Stimulated activated CD8-positive, alpha-beta memory T cell treated with anti-CD3 and anti-CD28 coated beads, Interleukin-12 subunit alpha, Interleukin-12 subunit beta, amount 100 ng/mL, for 4 hours (primary cell): ENCODE measurements at places on chromosomes 6 and 20.
A peak's percentile ranks its signal among the peaks of the same experiment; 100 is the strongest.

GRCh38 chr6:5345324-5345723 is 84.0 kb downstream of the FARS2 start:
- no peak for DNase-seq

GRCh38 chr6:134373282-134373922 is 55.5 kb upstream of the SGK1 start:
- DNase-seq, result no peak

DNA sequence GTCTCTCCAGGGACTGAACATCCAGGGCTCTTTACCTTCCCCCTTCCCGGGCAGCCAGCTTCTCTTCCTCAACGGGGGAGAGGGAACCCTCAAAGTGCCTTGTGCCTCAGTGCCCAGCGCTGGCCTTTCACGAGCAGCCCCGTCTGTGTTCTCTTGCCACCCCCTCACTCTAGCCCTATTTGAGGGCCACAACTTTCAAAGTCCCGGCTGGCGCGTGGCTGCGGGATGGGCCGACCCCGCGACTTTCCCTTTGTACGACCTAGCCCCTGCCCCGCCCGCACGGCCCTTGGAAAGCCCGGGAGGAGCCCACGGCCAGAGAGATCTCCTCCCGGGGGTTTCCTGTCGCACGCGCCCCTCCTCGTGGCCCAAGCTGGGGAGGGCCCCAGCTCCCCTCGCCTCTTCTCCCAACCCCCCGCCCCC is 559 bp downstream of the SCRT2 start:
- DNase-seq, result no peak

GRCh38 chr20:51185861-51186260 is 163.0 kb upstream of the KCNG1 start:
- no peak for DNase-seq

DNA sequence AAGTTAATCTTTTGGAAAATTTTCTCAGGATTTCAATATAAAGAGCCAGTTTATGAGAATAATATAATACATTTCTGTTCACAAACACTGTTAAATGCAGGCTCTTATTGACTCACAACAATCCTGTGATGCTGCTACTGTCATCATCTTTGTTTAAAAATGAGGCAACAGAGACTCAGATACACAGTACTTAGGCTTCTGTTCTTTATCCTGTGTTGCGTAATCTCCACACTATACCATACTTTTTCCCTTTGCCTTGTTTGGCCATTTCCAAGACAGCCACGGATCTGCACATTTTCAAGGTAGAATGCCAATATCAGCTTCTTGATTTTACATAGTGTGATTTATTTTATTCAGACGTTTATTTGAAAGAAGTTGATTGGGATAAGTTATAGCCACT is 699.0 kb upstream of the CITED2 start:
- no peak for DNase-seq

DNA sequence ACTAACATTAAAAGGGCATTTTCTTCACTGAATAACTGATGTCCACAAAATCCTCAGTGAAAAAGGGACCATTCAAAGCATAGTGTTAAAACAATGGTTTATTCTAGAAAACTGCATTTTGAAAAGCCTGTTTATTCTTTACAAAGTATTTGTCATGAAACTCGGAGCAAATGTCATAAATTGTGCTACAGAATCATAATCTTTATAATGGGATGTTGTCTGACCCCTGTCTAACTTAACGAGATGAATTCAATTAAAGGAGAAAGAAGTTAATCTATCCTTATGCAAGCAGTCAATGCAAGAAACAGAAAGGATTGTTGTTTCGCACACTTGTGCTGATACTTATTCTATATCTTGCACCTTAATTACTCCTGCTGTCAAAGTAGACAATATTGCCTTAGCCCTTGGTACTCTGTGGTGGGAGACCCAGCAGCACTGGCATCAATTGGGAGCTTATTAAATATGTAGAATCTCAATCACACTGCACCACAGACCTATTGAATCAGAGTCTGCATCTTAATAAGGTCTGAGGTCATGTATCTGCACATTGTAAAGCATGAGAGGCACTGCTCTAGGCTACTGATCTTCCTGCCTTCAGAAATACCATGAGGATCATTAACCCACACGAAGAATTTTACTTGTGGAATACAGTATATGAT is 708.3 kb downstream of the HDGFL1 start:
- no peak for DNase-seq

DNA sequence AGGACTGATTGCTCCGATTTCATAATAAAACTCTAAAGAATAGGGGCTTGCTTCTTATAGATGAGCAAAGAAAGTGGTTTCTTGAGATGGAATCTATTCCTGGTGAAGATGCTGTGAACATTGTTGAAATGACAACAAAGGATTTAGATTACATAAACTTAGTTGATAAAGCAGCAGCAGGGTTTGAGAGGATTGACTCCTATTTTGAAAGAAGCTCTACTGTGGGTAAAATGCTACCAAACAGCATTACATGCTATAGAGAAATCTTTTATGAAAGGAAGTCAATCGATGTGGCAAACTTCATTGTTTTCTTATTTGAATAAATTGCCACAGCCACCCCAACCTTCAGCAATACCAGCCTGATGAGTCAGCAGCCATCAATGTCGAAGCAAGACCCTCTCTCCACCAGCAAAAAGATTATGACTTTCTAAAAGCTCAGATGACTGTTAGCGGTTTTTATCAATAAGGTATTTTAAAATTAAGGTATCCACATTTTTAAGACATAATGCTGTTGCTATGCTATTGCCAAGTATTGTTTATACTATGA is 12.7 kb upstream of the MTRF1L start:
- no peak for DNase-seq

- DNase-seq, result no peak
These were observed 45.4 kb downstream of the RARS2 start for GRCh38 chr6:87544474-87544735.

DNA sequence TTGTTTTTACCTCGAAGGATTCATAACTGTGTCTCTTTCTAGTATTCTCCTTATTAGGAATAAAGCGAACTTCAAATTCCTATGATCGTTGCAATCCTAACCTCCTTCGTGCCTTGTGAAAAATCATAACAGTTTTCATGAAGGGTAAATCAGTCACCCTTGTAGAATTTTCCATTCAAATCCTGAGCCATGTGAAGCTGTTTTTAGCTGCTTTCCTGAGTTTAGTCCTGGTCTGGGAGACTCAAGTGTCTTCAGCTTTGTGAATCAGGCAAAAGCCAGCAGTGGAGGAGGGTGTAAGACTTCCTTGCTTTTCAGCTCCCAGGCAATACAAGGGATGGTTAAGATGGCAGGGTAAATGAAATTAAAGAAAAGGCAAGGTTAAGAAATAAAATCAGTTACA is 24.3 kb downstream of the GCNT2 start:
- no peak for DNase-seq

GRCh38 chr6:11232770-11233626 is 530 bp upstream of the NEDD9 start:
- peak; percentile 8 for DNase-seq

- DNase-seq, result no peak
These were observed 22.9 kb upstream of the NPBWR2 start for GRCh38 chr20:64130271-64130670.

DNA sequence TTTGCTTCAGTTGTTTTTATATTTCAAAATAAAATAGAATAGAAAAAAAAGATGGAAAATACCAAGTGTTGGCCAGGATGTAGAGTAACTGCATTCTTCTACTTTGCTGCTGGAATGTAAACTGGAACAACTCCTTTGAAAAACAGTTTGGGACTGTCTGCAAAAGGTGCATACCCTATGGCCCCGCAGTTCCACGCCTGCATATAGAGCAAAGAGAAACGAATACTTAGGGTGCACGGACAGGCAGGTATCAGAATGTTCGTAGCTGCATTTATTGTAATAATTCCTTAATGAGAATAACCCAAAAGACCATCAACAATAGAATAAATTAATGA is 603 bp upstream of the RAB23 start:
- no peak for DNase-seq

DNA sequence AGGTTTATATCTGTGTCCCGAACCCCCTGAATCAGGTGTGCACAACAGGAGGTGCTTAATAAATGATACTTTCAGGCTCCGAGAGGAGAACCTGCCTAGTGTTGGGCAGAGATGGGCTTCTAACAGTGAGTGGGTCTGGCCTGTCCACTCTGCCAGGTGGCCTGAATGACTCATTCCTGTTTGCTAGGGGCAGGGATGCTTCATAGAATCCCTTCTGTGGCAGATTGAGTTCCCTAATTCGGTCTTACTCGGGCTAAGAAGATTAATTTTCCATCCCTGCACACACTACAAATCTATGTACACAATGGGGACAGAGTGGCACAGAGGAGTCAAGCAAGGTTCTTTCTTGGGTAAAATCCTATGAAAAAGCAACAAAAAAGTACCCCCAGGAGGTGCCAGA is 19.8 kb downstream of the SDC4 start:
- no peak for DNase-seq

DNA sequence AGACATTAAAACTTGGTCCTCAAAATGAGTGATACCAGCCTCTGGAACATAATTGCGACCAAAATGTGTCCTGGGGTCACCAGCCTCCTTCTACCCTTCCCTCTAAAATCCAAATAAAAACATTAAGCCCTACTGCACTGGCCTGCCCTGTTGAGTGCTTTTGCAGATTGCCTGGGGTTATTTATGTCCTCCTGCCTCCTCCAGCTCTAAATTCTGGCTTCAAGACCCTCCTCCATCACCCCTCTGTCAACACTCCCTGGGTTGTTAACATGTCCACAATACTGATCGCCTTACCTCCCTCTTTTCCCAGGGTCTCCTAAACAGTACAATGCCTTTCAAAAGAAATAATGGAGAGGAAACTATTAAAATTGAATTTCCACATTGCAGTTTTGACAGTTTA is 327.5 kb downstream of the NRN1 start:
- DNase-seq, result no peak

DNA sequence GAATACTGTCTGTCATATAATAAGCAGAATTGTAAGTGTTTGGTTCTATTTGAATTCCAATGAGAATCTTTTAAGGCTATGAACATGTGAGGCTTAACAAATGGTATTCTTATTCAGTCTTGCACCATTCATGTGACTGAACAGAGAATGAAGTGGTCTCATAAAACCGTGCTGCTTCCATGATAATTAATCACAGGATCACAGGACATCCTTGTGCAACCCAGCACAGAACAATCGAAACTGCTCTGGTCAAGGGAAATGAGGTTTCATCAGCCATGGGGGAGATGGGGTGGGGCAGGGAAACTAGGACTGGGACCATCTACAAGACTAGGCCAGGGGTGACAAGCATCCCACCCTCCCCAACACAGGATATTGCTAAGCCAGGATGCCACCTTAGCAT is 6.0 kb downstream of the PPIL6 start:
- no peak for DNase-seq

DNA sequence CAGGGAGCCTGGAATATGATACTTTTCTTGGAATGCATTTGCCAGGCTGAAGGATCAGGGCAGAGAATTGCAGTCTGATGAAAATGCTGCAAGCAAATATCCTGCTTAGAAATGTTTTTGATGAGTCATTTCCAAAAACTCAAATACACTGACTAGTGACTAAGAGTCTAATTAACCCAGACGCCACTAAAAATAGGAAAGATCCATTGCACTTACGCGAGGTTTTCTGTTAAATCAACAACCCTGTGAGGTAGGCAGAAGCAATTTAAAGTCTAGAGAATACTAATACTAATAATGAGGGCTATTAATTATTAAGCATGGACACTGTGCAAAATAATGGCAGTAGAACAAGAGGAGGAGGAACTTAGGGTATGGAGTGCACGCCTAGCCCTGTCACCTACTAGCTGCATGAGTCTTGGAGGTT is 130.1 kb upstream of the DOK5 start:
- DNase-seq, result no peak

- DNase-seq, result no peak
These were observed 17.7 kb upstream of the SULF2 start for GRCh38 chr20:47802975-47803374.

- DNase-seq, result no peak
These were observed 130.7 kb downstream of the UTRN start for GRCh38 chr6:144415835-144416237.

DNA sequence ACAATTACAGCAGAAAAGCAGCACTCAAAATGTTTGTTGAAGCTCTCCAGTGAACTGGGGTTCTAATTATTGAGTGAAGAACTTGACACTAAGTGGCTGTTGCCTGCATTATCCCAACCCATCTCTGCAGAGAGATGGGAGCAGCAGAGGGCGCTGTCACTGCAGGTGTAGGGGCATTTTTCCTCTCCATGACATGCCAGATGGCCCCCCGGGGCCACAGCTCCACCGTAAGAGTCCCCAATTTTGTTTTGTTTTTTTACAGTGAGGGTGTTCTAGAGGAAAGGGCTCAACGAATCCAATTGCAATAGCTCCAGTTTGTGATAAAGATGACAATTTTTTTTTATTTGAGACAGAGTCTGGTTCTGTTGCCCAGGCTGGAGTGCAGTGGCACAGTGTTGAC is 1.9 kb upstream of the FUCA2 start:
- DNase-seq, result no peak

GRCh38 chr20:9837634-9838033 is 1.2 kb downstream of the PAK5 start:
- no peak for DNase-seq

- no peak for DNase-seq
These were observed 18.7 kb downstream of the DIDO1 start for GRCh38 chr20:62907384-62908317.

DNA sequence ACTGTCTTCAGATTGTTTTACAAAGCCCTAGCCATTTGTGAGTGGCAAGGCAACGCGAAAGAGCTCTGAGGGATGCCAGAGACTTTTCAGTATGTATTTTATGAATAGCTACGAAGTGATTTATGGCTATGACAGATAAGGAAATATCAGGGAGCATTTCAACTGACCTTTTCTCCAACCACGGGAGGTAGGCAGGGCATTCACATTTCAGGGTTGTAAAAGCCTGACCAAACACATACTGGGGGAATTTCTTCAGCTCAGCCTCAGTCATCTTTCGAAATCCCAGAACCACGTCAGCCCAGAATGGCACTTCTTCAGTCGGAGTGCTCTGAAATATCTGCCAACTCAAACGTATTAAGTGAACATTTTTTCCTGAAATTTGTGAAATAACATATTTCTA is 10.8 kb downstream of the DDO start:
- DNase-seq, result no peak

DNA sequence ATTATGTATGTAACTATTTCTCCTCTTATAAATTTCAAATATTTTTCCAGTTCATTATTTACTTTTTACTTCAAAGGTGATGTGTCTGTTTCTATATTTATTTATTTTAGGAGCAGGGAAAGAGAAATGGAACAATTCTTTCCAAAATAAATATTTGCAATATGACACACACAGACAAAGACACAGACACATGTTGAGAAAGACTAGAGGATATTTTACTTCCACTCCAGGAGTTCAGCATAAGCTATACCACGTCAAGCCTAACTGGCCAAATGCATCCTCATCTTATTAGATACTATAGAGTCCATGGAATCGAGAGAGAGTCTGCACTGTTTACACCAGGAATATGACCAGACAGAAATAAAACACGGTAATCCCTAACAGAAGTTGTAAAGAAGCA is 13.3 kb downstream of the RALGAPA2 start:
- DNase-seq, result no peak
